Right ventricle myocardium inferior (tissue), 1 donor: ENCODE measurements at places on chromosomes 2 and 18. TPM values are rescaled to one million over a fixed set of nuclear protein-coding genes. Genes with fewer than 3 reads are reported as not detected.

Gene FOXI3
- not detected for total RNA-seq

DNA sequence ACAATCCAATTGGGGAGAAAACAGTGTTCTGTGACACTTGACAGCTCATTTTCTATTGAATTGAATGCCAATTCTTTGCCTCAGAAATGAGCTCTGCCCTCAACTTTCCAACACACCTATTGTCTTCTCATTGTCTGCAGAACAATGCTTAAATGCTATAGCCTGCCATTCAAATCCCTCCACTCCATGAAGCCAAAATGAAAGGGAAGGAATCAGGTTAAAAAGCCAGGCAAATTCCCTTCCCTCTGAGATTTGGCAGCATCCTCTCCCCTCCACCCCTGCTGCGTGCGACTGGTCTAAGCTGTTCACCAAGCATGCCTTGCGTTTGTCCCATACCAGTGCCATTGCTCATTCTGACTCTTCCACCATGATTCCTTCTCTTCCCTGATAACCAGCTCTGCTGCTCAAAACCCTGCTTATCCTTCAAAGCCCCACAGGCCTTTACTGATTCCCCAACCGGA is 32.4 kb upstream of the TMEM131 start:
- DNase-seq, result no peak

- no peak for DNase-seq
These were observed 62.5 kb downstream of the ONECUT2 start for GRCh38 chr18:57497372-57498294.

DNA sequence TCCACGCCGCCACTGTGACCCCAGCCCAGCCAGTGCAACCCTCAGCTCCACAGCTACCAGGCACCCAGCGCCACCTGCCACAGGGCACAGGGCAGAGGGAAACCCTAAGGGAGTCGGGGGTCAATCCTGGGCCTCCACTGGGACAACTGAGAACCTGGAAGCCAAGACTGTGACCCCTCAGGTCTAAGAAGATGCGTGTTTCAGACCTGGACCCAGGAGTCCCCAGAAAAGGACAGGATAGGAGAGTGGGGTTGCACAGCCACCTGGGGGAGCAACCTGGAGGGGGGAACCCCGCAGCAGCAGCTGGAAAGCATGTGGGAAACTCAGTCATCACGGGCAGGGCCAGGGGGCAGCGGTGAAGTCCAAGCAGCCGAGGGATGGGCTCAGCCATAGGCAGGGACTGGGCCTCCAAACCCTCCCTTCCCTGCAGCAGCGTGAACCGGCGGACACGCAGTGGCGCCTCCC is 4.1 kb downstream of the ESPNL start:
- DNase-seq, result peak; percentile 58

GRCh38 chr18:58394602-58395425 is 234.1 kb downstream of the ALPK2 start:
- DNase-seq, result no peak

GRCh38 chr18:64002581-64002980 is 32.7 kb downstream of the SERPINB8 start:
- DNase-seq, result no peak

DNA sequence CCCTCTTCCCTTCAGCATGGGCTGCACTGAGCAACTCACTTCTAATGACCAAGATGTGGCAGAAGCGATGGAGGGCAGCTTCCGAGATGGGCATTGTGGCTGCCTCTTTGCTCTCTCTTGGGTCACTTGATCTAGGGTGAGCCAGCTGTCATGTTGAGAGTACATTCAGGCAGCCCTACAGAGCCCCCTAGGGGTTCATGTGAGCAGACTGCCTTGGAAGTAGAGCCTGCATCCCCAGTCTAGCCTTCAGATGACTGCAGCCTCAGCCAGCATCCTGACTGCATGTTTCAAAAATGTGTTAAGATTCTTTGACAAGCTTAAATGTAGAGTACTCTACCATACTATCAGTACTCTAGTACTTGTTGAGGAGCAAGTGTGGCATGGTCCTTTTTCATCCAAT is 143.9 kb downstream of the NCK2 start:
- DNase-seq, result no peak

- DNase-seq, result no peak
These were observed 46.6 kb downstream of the MAP2 start for GRCh38 chr2:209470466-209470865.

Gene CDCA7
- 1.5 TPM for total RNA-seq

DNA sequence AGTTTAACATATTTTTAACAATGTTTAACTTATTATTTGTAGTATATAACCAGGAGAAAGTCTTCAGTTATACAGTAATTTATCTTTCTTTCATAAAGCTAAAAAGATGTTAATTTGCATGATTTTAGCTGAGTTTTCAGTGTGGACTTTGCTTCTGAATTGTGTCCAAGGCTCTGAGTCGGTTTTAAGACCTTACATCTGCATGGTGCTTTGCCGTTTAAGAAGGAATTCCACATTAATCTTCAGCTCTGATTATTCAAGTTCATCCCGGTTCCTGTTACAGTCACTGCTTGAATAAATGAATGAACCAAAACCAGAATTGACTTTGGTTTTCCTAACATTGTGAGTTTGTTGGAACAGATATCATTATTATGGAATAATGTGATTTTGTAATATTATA is 419.7 kb upstream of the RGPD4 start:
- DNase-seq, result no peak

DNA sequence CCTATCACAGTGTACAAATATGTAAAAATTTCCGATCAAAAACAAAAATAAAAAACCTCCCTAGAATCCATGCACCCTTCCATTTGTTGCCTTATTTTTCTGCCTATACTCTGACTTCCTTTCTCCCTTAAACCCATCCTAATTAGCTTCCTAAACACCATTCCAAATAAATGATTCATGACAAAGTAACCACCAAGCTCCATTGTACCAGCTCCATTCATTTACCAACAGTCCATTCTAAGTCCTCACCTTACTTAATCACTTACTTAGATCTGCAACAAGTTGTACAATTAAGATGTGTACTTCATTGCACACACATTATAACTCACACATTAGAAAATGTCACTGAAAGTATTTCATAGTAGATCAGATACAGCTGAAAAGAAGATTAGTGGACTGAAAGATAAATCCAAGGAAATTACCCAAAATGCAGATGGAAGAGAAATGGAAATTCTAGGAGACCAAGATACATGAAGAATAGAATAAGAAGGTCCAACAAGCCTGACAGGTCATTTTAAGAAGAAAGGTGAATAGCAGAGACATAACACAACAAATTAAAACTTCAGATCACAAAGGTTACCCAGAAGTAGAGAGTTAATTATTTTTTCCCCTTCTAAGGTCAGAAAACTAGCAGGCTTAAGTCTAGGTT is 154.6 kb downstream of the DYM start:
- DNase-seq, result no peak

GRCh38 chr2:143503280-143503679 is 374.1 kb downstream of the ARHGAP15 start:
- no peak for DNase-seq

DNA sequence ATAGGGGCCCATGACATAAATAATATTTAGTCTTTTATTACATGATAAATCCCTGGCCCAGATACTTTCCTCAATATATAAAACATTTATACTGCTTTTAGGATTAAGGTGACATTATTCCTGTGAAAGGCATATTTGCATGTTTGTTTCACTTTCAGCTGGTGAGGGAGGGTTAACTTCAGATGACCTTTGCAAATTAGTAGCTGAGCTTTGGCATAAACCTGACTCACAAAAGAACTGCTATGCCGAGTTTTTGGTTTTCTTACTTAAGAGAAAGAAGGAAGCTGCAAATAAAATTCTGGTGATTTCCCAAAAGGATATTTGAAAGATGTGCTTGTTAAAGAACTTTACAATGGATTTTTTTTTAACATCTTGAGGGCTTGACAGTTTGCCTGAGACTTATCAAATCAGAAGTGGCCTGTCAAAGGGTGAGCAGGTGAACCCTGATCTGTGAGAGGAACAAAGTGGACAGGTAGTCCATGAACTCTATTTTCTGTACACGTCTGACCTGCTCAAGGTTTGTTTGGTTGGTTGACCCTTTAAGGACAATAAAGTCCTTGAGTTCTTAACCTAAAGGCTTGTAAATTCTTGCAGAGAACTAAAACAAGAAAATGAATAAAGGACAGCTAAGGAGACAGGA is 93.5 kb downstream of the FAM124B start:
- no peak for DNase-seq

- no peak for DNase-seq
These were observed 116.6 kb downstream of the SATB2 start for GRCh38 chr2:199341123-199341522.
